Islet precursor cell (in vitro differentiated cells): ENCODE measurements at places on chromosomes 6 and 20.
A peak's percentile ranks its signal among the peaks of the same experiment; 100 is the strongest.

GRCh38 chr6:10151144-10151915 lies 263.5 kb downstream of the TFAP2A start:
- DNase-seq = no peak

DNA sequence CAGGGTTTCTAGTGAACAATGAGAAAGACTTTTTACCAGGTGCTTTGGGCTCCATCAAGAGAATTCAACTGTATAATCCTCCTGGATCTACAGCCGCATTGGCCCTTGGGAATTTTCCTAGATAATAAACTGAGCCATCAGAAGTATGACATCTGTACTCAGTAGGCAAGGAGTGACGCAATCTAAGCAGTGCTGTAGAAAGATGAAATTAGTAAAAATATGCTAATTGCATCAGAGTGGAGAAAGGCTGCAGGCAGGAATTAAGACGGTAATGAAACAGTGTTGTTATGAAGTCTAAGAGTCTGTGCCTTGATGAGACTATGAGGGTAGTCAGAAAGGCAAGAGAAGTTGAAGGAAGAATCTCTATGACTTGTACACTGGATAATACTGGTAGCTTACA lies 507.9 kb upstream of the SOX4 start:
- DNase-seq = no peak

DNA sequence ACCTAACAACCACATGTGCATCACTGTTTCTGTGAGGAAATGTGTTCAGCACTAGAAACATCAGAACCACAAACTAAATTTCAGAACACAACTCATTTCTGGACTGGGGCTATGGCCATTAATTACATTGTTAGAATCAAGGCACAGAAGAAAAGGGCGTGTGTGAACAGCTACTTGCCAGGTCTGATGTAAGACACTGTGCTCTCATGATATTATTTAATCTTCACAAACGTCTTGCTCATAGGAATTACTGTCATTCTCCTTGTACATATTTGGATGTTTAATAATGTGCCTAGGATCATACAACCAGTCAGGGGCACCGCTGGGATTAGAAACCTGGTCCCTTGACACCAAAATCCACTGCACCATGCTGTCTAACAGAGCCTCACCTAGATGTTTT lies 14.8 kb downstream of the ADGRF1 start:
- DNase-seq = no peak

GRCh38 chr6:110408901-110409300 lies 6.5 kb downstream of the DDO start:
- DNase-seq = no peak

DNA sequence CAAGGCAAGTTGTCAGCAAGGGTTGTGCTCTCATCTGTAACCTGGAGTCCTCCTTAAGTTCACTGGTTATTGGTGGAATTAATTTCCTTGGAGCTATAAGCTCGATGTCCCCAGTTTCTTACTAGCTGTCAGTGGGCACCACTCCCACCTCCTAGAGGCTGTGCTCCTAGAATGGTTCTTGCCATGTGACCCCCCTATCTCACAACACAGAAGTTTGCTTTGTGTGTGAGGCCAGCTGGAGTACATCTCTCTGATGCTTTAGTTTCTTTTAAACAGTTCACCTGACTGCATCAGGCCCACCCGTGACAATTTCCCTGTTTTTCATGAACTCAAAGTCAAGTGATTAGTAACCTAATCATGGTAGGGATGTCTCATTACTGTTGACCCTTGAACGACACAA lies 179.1 kb upstream of the SCGN start:
- no peak for DNase-seq

DNA sequence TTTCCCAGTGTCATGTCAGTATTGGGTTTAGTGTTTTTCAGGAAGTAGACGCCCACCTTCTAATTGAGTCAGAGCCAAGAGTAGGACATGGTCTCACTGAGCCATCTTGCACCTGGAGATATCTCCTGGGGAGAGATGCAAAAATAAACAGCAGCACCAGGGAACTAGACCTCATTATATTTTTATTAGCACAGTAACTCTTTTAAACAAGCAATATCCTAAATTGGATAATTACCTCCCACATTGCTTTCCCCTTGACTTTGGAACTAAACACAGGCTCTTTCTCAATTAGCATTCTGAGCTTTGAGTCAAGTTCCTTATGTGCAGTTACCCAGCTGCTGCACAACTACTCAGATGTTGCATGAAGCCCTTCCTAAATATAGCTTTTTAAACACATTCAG lies 175.4 kb downstream of the IBTK start:
- DNase-seq = no peak

DNA sequence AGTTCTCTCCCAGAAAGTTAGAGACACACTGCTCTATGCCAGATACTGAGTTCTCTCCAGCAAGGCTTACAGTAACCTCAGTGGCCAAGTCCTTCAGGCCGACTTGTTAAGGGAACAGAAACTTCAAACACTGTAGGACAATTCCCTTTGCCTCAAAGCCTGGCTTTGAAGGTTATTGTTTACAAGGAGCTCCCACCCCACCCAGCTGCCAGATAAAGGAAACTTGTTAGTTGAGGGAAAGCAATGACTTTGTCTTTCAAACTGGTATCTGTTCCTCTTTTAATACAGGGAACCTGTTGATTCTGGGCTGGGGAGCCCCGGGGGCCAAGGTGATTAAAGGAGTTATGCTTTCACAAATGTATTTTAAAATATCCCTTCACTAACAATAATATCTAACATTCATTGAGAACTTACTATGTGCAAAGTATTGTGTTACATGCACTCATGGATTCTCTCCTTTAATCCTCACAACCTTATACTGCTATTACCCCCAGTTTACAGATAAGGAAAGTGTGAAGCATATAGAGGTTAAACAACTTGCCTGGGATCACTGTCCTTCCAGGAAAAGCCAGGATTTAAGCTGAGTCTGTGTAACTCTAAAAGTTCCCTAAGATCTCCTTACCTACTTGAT lies 27.6 kb upstream of the CDKN1A start:
- DNase-seq = peak; percentile 58

GRCh38 chr6:96468681-96469224 lies 52.9 kb upstream of the UFL1 start:
- DNase-seq = no peak

GRCh38 chr6:127383988-127384387 lies 40.6 kb upstream of the ECHDC1 start:
- DNase-seq = no peak

DNA sequence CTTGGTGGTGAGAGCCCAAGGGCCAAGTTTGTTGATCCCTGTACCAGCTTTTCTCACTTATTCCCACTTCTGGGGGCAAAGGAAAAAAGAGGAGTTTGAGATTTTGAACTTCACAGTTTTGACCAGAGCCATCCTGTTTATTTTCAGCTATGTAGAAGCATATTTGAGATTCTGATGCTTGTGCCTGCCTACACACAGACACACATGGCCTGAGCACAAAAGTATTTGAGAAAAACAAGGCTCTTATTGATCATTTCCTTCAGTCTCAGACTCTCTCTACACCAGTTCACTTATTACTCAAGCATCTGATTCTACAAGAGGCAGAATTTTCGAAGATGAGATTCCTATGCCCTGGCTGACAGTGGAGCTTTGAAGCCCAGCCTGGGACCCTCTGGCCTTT lies 100.7 kb downstream of the TCP11 start:
- DNase-seq = no peak

- peak; percentile 93 for DNase-seq
Measured at GRCh38 chr20:51487565-51488268, 54.8 kb downstream of the NFATC2 start.

- no peak for DNase-seq
Measured at GRCh38 chr6:56660381-56660730, 17.7 kb upstream of the DST start.

DNA sequence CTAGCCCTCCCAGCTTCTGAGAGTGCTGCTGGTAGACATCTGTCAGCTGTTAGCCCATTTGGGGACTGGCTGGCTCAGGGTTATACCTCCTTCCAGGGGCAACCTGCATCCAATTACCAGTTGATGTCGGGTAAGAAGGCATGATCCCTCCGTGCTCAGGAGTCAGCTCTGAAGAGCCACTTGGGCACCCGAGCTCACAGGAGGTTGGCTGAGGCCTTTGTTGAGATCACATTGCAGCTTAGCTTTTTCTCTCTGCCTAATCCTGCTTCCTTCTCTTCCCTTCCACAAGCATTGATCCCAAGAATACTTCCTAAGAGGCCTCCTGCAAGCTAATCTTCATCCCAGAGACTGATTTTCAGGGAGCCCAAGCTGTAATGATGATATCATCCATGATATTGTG lies 35.5 kb downstream of the SCP2D1 start:
- no peak for DNase-seq

- peak; percentile 94 for DNase-seq
Measured at GRCh38 chr6:18585032-18585573, 198.0 kb downstream of the RNF144B start.

GRCh38 chr6:34791164-34791700 lies 651 bp upstream of the BLTP3A start:
- DNase-seq = peak; percentile 74

GRCh38 chr6:161169696-161170095 lies 104.2 kb downstream of the AGPAT4 start:
- no peak for DNase-seq

- DNase-seq = no peak
Measured at GRCh38 chr6:157716251-157716995, 106.6 kb upstream of the SNX9 start.

DNA sequence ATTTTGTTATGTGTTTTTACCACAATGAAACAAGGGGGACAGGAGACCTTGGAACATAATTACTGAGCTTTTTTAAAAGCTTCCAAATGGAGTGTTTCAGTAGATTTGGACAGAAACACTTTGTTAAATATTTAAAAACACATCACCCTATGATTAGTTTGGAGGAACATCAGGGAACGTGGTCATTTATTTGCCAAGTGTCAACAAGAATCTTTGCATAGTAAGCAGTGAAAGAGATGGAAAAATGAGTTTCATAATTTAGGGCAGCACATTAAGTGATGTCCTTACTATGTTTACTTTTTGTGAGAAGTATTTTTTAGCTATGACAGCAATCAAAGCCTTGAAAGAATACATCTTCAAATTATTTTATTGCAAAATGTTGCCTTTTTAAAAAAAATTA lies 82.6 kb downstream of the PROKR2 start:
- DNase-seq = no peak

DNA sequence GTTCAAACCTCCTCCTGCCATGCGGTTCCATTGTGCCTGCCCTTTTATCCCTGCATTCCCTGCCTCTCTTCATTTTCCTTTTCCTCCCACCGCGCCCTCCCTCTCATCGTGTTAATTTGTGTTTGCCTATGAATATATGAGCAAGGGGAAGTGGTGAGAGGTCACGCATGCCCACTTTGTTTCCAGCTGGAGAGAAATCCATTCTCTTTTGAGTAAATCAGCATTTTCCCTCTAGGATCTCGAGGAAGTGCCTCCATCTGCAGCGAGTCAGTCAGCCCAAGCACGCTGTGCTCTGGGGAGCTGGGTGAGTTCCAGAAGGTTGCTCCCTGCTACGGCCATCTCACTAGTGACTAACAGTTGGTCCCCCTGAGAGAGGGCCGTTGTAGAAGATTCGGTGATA lies 42.9 kb downstream of the CDH26 start:
- DNase-seq = no peak
